GM04503 (cell line): ENCODE measurements at places on chromosomes 2 and 18.

DNA sequence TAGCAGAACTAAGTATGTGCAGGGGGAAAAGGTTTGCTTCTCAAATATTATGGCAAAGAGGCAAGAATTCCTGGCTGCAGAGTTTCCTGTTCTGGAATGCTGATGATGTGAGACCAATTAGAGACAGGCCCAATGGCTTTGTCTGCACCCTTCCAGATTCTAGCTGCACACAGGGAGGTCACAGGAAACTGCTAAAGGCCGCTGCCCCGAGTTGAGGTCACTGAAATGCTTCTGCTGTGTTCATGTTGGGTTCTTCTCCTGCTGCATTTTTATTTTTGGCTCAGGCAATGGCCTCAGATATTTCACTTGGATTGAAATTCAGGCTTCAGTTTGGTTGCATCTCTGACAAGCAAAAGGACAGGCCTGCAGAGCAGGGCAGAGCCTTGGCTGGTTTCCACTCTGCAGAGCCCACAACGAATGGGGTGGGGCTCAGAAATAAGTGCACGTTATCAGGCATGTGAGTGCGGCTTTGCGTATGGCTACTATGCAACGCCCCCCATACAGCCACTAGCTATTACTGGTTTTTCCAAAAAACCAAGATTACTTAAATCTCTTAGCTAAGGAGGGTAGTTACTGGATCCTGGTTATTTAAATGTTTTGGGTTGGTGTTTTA is 66.9 kb upstream of the FZD5 start:
- DNase-seq = no peak

GRCh38 chr2:238295144-238296112 is 7.0 kb upstream of the PER2 start:
- no peak for DNase-seq

DNA sequence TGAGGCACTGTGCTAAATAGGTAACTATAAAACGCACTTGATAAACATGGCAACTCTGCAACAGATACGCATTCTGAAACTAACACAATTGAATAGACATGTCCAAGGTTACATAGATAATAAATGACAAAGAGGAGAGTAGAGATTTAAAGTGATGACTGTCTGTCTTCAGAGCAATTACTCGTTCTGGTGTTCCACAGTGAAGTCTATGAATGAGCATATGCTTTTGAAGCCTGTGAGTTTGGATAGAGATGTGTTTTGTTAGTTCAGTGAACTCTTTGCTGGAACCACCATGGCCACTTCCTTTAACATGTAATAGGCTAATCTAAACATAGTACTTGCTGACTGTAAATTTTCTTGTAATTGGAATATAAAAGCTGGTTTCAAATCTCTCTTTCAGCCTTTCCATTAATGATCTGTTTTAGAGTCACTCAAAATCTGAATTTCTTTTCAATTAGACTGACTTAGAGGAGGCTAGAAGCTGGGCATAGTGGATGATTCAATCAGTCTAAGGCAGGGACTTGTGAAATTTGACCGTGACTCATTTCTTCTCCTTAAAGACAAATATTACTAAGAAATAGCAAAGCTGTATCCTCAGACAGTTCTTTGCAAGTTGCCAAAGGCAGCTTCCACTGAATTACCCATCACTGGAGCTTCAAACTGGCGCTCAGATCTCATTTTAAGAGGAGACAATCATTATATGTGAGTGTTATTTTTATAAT is 1130.1 kb upstream of the CELF4 start:
- no peak for DNase-seq

- no peak for DNase-seq
These were observed 203.3 kb upstream of the SPOPL start for GRCh38 chr2:138298120-138298814.

- no peak for DNase-seq
These were observed 123.3 kb downstream of the FHOD3 start for GRCh38 chr18:36420826-36421225.

DNA sequence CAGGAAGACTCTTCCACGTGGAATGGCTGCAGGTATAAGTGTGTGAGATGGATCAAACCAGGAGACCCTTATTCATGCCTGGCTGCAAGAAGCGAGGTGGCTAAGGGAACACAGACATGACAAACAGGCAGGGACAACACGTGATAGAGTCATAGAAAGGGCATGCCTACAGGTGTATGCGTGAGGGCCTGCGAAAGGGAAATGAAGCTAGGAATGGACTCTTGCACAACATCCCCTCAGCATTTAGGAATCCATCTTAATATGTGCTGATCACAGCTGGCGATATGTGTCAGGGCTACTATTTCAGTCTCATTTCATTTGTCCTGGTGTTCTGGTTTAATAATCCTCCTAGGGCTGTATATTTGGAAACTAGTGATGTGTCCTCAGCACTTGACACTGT is 291.2 kb downstream of the MYT1L start:
- DNase-seq = no peak

GRCh38 chr2:230124757-230125431 is 56.2 kb upstream of the SLC16A14 start:
- no peak for DNase-seq

- no peak for DNase-seq
These were observed 512.9 kb upstream of the ID2 start for GRCh38 chr2:8168876-8169424.

GRCh38 chr18:25669741-25670140 is 317.8 kb upstream of the ZNF521 start:
- DNase-seq = no peak

DNA sequence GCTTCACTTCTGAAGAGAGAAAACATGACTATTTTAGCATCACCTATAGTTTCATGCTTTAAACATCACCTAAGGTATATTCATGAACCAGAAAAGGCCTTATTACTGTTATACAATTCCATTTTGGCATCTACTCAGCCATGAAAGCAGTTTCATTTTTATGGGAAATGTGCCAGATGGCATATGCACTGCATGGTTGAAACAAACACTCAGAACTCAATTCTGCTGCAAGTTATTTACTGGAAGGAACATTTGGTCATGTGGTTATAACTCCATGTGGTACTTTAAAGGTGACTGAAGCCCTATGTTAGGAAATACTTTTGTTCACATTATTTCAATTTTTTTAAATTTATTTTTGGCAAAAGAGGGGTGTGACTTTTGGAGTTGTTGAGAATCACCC is 287.5 kb upstream of the CRIM1 start:
- no peak for DNase-seq

DNA sequence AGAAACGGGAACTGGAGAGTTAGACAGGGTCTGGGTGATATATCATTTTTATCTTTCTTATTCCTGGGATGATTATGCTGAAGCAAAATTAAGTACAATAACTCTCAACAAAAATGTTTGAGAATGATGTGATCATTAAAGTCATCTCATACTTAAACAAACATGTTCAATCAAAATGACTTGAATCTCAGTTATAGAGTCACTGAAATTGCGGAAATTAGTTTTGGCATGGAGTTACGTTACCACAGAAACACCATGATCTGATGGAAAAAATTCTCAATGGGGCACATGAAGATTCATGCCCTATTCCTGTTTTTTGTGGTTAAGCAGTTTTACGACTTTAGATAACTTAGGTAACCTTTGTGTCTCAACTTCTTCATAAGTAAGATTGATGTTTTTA is 757.7 kb downstream of the EPHA4 start:
- no peak for DNase-seq

DNA sequence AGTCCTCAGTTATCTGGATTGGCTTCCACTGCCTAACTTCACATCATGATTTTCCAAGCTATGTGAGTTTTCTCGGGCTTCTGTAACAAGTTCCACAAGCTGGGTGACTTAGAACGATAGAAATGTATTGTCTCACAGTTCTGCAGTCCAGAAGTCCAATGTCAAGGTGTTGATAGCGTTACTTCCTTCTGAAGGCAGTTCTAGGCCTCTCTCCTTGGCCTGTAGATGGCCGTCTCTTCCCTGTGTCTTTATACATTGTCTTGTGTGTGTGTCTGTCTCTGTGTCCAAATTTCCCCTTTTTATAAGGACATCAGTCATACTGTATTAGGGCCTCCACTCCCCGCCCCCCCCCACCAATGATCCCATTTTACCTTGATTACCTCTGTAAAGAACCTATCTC is 7.5 kb downstream of the LTBP1 start:
- no peak for DNase-seq

- DNase-seq = no peak
These were observed 55.4 kb upstream of the CD28 start for GRCh38 chr2:203650860-203651613.

GRCh38 chr2:60840880-60841279 is 40.5 kb upstream of the REL start:
- DNase-seq = no peak

GRCh38 chr2:71460056-71460455 is 6.7 kb downstream of the DYSF start:
- no peak for DNase-seq

- no peak for DNase-seq
These were observed 315.8 kb upstream of the KYNU start for GRCh38 chr2:142561656-142562055.

GRCh38 chr2:23579674-23580073 is 194.7 kb downstream of the KLHL29 start:
- DNase-seq = no peak

DNA sequence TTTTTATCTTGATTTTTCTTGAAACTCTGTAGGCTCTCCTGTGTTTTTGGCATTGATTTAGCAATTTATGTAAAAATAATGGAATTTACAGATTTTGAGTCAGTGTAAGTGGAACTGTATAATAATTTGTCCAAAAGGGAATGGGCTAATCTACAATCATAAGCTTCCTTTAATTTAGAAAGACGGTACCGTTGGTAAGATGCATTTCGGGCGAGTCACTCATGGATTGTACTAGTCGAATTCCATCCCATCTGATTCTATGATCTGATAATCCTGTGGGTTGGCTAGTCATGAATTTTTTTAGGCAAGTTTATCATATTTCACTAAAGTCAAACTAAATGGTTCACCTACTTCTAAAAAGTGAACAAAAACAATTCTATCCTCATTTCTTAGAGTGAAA is 133.4 kb downstream of the ZNF407 start:
- no peak for DNase-seq

DNA sequence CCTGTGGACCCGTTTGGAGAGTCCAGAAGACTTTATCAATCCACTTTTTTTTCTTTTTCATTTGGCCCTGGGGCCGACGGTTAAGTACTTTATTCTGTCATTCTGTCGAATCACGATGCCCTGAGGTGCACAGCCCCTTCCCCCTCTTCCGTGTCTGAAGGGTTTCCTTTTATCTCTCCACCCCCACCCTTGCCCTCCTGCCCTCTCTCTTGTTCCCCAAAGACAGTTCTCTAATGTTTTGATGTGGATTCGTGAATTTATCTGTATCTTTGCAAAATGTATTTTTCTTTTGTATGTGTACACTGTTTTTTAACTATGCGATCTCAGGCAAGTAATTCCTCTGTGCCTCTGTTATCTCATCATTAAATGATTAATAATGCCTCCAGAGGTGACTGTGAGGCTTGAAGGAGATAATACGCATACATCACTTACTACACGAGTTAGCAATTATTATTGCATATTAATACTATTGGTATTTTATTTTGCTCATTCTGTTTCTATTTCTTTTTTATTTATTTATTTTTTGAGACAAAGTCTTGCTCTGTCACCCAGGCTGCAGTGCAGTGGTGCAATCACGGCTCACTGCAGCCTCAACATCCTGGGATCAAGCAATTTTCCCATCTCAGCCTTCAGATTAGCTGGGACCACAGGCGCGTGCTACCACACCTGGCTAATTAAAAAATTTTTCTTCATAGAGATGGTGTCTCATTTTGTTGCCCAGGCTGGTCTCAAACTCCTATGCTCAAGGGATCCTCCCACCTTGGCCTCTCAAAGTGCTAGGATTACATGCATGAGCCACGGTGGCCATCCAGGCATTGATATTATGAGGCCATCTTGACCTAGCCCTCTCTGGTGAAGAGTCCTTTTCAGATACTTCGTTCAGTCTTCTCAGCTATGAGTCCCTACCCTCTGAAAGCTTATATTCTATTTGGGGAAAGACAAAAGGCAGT is 1.4 kb upstream of the CASP8 start:
- no peak for DNase-seq

DNA sequence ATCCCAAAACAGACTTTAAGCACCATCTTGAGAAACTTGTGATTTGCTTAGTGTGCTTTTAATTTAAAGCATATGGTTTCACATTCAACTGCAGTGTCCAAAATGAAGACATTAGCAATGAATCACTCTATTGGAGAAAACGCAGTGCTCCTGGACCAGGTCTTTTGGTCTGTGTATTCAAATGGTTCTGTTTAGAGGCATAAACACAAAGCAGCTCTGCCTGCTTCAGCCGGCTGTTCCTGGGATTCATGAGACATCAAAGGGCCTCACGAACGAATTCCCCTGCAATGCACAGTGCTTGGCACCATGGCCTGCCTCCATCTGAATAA is 117.1 kb upstream of the SP5 start:
- no peak for DNase-seq

GRCh38 chr2:9112079-9112721 is 94.4 kb upstream of the ASAP2 start:
- peak; percentile 57 for DNase-seq

DNA sequence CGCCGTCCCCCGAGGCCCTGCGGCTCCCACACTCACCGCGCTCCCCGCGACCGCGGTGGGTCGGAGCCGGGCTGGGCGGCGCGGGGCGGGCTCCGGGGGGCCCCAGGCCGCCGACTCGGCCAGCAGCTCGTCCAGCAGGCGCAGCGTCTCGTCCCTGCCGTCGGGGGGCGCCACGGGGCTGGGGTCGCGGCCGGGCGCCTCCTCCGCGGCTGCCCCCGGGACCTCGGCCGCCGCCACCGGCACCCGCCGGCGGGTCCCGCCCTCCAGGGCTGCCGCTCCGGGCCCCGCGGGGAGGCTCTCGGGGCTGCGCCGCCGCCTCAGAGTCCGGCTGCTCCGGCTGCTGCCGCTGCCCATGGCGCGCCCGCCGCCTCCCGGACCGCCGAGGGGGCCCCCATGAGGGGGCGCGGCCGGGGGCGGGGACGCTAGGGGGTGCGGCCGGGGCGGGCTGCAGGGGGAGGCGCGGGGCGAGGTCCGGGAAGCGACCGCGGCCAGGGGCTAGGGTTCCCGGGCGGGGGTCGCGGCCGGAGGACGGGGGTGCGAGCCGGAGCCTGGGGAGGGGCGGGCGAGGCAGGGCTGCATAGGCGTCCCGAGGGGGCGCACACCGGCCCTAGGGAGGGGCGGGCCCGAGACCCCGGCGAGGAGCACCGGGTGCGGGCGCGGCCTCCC is at the start of gene CYS1:
TSS of gene CYS1 (minus strand) at position 542 of the 666 bp plus-strand sequence. CDS start at position 354, 188 bp downstream.
- DNase-seq = no peak

- no peak for DNase-seq
These were observed 5.3 kb downstream of the CD8A start for GRCh38 chr2:86785456-86785855.

DNA sequence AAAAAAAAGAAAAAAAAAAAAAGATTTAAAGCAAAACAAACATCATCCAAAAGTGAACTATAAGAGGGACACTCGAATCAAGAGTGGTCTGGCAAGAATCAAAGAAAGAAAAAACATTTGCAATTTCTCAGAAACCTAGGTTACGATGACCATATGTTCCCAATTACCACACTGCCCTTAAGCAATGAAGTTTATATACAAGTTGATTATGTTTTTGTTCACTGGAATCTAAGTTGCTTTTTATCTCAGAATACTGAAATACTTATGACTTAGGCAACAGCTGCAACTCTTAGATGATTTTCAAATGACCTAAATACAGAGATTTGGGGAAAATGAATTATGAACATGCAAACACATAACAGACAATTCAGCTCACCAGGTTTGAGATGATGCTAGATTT is 597.1 kb upstream of the CHAC2 start:
- DNase-seq = no peak
